ENCODE measurements at places on chromosomes 12 and 14. TPM values are rescaled to one million over a fixed set of nuclear protein-coding genes. Genes with fewer than 3 reads are reported as not detected.

Gene PRIMA1
- 1.6 TPM for total RNA-seq

Gene DNAJC22
- 0.92 TPM for total RNA-seq

Gene NGB
- 17.8 TPM for total RNA-seq

Gene GPR162
- 87.9 TPM for total RNA-seq

Gene ASPG
- total RNA-seq: 0.46 TPM

Gene MANSC4
- not detected for total RNA-seq
